Activated T-helper 1 cell treated with anti-CD3 and anti-CD28 coated beads, Interleukin-2, amount 50 U/mL, for 16 hours (primary cell): ENCODE measurements at places on chromosomes 12 and 14.

DNA sequence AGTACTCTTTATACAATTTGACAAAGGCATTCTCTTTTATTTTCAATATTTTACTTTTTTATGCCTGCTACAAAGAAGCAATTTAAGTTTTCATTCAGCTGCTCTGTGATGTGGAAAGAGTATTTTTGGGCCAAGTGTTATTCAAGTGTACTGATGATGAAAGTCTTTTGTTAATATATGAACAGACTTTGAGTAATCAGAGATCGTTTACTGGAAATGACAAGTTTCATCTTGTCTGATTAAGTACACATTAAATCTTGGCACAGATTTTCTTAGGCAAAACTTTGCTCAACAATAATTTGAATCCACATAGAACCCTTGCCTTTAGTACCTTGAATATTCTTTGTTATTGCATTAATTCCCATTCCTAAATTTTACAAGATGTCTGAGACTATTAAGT lies 13.3 kb upstream of the PZP start:
- DNase-seq: no peak

DNA sequence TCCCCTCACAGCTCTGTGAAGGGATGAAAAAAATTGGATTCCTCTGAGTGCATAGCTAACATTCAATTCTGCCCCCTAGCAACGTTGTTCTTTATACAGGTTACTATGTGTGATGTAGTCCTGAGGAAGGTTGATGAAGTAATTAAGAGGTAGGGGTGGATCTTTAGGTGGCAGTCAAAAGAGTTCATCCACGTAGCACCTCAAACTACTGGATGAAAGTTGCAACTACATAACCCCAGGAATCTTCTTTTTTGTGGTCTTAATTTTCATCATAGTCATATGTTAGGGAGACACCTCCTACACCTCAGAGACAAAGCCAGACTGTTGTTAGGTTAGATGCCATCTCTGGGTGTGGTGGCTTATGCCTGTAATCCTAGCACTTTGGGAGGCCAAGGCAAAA lies 10.2 kb upstream of the NFE2 start:
- no peak for DNase-seq

DNA sequence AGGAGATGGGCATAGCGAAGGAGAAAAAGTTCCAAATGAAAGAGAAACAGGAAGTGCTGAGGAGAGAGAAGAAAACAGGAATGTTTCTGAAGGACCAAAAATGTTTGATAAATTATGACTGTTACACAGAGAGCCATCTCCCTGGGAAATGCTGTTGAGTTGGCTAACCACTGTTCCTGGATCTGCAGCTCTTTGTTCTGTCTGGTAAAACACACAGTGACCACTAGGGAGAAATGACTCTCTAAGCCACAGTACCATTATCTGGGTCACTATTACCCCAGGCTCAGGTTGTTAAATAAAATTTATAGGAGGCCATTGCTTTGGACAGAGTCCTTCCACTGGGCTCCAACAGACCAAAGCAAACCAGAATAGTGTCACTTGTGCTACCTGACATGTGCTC lies 219.3 kb downstream of the CRADD start:
- no peak for DNase-seq

DNA sequence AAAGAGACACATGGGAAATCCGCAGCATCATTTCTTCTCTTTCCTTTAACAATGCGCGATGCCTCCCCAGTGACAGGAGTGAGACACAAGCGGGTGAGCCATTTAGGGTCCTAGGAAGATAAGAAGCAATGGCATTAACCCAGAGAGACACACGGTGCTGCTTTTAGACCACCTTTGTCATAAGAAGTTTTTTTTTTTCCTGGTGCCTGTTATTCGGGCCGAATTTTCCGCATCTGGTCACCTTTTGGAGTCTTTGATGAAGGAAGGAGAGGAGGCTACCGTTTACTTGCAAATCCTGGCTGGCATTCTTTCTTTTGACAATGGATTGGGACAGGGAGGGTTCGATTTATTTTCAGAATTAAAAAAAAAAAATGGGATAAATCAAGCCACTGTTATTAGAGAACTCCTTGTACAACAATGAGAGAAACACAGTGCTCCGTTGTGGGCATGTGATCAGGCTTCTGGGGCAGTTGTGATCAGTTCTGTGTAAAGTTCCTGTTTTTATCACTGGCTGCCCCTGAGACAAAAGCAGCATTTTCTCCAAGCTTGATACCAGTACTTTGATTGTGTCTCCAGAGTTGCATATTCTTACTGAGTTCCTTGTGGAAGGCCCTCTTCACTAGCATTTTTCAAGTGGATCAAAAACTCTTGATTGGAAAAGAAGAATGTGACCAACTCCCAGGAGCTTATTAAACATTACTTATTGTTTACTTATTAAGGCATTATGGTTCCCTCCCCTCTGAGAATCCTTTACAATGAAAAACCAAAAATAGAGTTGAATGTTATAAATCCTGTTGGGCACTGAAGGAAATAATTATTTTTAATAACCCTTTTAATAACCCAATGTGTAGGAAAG lies 1.1 kb downstream of the DIP2B start:
- no peak for DNase-seq

- DNase-seq: no peak
Observed at GRCh38 chr12:113896194-113896593, 69.9 kb downstream of the RBM19 start.
